ENCODE measurements at places on chromosomes 5 and 9. TPM values are rescaled to one million over a fixed set of nuclear protein-coding genes. Genes with fewer than 3 reads are reported as not detected.

GDNF gene
- 2.7 TPM for total RNA-seq

LMX1B gene
- 1.2 TPM for total RNA-seq

OR1N1 gene
- not detected for total RNA-seq

FOXD4L6 gene
- not detected for total RNA-seq

PTGES gene
- 9.1 TPM for total RNA-seq

FGF18 gene
- 5.5 TPM for total RNA-seq

PCDHA1 gene
- total RNA-seq, result not detected

HAVCR2 gene
- total RNA-seq, result 8.1 TPM

DNA sequence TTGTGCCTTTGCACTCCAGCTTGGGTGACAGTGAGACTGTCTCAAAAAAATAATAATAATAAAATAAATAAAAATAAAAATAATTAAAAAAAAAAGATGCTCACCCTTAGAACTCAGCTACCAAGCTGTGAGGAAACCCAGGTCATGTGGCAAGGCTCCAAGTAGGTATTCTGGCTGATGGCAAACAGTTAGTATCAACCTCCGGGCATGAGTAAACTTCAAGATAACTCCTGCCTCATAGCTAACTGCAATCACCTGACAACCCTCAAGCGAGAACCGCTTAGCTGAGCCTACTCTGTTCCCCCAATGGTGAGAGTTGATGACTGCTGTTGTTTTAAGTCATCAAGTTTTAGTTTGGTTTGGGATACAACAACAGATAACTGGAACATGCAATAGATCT lies 6.1 kb upstream of the SLC44A1 start:
- DNase-seq, result no peak

DNA sequence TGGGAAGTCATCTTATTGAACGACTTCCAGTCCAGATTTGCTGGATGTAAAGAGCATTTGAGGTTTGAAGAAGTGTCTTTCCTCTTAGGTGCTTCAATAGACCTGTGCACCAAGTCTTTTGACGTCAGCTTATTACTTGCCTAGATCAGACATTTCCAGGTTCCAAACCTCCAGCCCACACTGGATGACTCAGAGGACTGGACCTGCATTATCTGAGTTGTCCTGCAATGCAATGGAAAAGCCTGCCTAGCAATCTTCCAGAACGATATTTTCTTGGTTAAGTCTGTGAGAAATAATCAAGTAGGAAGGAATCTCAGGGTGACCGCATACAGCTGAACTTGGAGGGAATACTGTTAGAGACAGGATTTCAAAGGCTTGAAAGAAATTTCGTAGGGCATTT lies 147.2 kb upstream of the MOCS2 start:
- DNase-seq, result no peak

DNA sequence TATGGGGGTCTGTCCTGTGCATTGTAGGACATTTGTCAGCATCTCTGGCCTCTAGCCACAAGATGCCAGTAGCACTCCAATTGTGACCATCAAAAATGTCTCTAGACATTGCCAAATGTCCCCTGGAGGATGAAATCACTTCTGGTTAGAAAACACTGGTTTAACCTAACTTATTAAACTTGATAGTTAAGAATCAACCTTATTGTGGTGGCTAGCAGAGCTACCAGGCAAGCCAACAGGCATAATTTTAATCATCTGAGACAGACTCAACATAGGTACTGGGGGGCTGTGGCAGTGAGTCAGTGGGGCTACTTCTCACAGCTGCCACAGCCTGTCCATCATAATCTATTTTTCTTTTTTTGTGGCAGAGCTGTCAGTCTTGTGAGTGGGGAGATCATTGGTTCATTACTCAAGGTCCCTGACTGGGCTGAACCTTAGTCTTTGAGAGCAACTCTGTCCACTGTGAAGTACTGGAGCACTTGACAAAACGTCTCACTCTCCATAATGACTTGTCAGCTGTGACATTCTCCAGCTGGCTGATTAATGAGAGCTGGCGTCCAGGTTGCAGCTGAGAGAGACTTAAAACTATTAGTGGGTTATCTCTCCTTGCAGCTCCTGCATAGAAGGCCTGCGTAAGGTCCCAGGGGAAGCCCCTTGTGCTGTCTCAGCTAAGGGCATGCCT lies 107.9 kb downstream of the DCP2 start:
- DNase-seq, result no peak

DNA sequence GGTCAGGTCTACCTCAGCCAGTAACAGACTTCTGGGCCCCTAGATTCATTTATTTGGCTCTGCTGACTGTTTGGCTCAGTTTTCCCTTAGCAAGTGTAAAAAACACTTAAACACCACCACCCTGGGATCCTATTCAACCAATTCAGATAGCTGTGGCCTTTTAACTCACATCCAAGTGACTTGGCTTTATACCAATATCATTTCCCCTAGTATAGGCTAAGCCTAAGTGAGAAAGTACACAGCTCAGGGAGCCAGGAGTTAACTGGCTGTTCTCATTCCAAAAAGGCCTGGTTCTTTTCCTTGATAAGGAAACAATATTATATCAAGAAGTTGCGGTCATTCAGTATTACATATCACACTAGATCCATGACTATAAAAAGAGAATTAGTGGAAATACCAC lies 163.5 kb downstream of the ARL15 start:
- DNase-seq, result peak; percentile 73

- DNase-seq, result no peak
These were observed 638.3 kb downstream of the HTR1A start for GRCh38 chr5:63323926-63324325.

- DNase-seq, result no peak
These were observed 80.5 kb downstream of the AMBP start for GRCh38 chr9:113997610-113998009.

DNA sequence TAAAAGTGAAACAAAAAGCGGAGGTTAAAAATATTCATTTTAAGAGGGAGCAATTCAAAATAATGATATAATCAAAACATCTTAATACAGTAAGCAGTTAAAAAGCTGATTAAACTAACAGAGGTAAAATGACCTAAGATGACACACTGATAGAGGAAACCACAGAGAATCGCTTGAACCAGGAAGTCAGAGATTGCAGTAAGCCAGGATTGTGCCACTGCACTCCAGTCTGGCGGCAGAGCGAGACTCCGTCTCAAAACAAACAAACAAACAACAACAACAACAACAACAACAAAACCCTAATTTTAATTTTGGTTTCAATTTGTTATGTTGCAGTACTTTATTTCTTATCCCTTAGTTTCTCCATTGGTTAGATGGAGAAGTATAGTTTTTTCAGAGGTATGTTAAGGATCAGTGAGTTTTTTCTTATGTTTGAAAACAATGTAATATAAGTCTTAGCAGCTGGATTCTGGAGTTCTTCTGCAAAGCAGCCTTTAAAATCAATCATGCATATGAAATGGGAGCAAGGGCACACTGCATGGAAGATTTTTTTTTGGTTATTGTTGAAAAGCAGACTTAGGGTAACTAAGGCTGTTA lies 58.5 kb downstream of the MLANA start:
- no peak for DNase-seq

DNA sequence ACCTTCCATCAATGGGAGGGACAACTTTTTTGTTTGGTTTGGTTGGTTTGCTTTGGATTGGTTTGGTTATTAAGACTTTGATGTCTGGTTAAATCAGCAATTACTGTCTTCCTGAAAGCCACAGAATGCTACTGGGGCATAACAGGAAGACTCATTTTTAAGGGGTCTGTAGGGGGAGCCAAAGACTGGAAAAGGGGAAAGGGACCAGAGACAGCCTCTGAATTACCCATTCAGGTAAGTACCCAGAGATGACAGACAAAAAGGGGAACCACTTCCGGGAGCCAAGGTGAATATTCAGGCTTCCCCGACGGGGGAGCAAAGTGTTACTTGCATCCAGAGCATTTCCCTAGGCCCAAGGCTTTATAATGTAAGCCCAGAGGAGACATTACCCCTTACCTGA lies 4.6 kb upstream of the FEM1C start:
- DNase-seq, result no peak

- no peak for DNase-seq
These were observed 152.5 kb upstream of the ALDH1B1 start for GRCh38 chr9:38240051-38240450.

GRCh38 chr5:157993201-157993600 lies 134.3 kb upstream of the CLINT1 start:
- DNase-seq, result no peak

DNA sequence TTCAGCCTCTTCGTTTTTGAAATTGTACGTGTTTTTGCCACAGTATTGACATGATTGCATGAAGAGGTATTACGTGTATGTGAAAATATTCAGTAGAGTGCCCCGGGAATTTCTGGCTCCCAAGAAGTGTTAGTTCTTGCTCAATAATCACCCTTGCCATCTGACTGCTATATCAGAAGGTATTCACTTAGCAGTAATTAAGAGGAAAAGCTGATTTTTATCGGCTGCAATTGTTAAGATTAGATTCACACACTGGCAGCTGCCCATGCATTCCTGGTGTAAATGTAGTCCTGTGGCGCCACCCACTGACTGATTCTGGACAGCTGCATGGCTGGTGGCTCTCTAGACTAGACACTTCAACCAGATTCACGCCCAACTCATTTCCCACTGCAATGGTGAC lies 440.1 kb upstream of the ADAMTS16 start:
- peak; percentile 65 for DNase-seq

DNA sequence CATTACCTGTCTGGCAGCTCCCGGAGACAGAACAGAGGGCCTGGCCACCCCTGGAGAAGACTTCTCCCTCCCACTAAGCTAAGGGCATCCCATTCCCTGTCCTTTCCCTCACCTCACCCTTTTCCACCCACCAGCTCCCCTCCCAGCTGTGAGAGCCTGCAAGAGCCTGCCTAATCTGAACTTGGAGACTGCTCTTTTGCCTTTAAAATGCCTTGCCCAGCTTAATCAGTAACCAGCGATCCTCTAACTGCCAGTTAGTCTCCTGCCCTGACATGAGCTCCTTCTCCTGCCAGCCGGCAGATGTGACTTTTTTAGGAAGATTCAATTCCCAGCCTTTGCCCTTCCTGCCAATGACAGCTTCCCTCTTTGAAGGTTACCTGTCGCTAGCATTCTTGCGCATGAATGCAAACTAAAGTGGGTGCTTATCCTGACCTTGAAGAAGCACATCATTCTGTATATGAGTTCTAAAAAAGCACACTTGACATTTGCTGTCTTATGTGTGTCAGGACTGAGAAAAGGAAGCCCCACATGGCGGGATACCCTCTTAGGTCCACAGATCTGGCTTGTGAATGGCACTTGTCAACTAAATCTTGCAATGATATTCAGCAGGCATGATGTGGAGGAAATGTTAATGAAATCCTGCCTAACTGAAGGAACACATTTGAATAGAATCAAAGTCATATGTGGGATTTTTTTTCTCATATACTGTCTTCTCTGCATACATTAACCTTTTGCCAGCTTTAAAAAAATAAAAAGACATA lies 411.2 kb upstream of the SLC30A5 start:
- peak; percentile 36 for DNase-seq

DNA sequence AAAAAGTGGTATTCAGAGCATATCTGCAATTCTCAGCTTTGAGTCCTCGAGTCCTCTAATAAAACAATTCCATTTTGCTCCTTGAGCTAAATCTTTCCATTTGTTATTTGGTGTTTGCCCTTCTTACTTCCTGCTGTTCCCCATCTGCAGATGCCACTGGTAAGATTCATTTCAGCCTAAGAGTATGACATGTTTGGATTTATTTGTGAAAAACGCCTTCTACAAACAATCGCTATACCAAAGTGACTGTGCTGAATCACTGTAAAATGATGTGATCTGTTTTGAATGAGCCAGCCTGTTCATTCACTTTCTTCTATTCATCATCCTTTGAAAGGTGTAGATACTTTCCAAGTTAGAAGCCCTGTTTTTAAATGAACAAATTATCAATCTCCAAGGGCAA lies 27.7 kb downstream of the KCTD16 start:
- DNase-seq, result no peak

DNA sequence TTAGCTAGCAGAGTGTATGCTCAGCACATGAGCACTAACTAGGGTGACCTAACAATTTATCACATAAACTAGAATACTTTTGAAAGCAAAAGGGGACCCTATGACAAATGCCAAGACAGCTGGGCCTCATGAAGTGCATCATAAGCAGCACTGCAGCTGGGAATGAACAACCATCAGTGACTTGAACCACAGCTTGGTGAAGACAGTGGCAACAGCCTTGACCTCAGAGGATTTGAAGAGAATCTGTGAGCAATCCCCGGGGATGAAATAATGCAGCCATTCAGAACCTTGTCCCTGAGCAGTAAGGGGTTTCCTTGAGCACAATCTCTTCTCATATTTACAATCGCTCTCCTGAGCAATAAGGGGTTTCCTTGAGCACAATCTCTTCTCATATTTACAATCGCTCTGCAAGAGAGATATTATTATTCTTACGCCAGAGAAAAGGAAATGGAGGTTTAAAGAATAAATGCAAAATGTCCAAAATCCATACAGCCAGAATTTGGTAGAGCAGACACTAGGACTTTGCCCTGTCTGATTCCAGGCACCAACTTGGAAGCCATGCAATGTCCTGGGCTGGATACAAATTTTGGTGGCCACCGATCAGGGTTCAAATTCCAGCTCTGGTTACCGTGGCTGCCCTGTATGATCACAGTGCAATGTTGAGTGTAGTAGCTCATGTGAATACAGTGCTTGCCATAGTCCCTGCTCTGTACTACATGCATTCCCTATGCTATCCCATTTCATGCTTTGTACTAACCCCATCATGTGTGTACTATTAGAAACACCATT lies 846 bp upstream of the NSG2 start:
- no peak for DNase-seq

- DNase-seq, result no peak
These were observed 8.9 kb downstream of the WDR5 start for GRCh38 chr9:134144801-134145200.

DNA sequence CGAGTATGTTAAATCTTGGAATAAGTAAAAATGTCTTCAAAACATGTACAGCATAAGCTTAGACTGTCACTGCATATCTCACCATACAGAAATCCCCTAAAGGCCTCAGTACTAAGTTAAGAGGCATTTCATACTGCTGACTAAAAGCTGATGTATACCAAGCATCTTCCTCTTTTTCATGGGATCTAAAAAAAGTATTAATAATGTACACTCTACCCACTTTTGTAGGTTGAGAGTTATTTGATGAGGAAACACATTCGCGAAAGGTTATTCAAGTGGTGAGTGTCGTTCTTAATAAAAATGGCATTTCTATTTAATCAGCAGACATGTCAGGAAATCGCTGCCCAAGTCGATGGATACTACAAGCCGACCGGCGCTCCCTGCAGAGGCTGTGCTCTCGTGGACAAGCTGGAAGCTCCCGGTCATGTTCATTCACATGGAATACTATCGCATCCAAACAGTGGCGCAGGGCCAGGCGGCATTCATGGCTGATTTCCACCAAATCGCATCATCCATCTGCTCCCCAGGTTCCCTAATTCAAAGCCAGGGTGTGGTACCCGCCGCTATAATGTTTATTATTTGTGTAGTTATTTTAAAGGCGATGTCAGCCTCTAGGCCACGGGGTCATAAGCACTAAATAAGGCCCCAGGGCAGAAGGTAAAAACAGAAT lies 724 bp downstream of the SGTB start:
- DNase-seq, result peak; percentile 68

GRCh38 chr5:53983568-53984460 lies 326.6 kb downstream of the ARL15 start:
- DNase-seq, result no peak

- peak; percentile 42 for DNase-seq
These were observed 44.1 kb upstream of the EQTN start for GRCh38 chr9:27340961-27341511.

All from skin of body (tissue), 3 donors.